Activated naive CD4-positive, alpha-beta T cell (primary cell): ENCODE measurements at places on chromosomes 16 and 17.
A peak's percentile ranks its signal among the peaks of the same experiment; 100 is the strongest.

DNA sequence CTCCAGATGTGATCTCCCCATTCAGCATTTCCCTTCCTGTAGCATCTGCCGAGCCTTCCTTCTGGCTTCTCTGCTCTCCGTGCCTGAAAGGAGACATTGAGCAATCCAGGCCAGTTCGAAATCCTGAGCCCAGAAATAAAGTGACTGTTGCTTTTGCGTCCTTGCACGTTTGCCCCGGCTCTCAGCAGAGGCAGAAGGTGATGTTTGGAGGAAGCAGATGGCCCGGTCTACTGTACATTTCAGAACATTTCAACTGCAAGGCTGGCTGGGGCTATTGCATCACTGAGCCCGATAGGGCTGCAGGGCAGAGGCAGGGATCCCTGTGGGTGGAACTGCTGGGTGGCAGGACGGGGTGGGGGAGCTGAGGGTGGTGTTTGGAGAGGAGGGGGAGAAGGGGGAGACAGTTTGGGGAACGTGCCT, 29.4 kb downstream of the IRF8 start:
- no peak for DNase-seq

GRCh38 chr16:66886321-66886720, 6.0 kb downstream of the PDP2 start:
- DNase-seq, result no peak

DNA sequence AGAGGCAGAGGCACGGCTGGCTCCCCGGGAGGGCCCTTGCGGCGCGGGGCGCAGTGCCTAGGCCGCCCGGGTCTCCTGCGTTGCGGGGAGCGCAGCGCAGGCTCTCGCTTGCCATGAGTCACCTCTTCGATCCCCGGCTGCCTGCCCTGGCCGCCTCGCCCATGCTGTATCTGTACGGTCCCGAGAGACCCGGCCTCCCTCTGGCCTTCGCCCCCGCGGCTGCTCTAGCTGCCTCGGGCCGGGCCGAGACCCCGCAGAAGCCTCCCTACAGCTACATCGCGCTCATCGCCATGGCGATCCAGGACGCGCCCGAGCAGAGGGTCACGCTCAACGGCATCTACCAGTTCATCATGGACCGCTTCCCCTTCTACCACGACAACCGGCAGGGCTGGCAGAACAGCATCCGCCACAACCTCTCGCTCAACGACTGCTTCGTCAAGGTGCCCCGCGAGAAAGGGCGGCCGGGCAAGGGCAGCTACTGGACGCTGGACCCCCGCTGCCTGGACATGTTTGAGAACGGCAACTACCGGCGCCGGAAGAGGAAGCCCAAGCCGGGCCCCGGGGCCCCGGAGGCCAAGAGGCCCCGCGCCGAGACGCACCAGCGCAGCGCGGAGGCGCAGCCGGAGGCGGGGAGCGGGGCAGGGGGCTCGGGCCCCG, 390 bp downstream of the FOXL1 start:
- no peak for DNase-seq

- peak; percentile 68 for DNase-seq
Observed at GRCh38 chr16:89360760-89361435, 129.5 kb downstream of the ANKRD11 start.

DNA sequence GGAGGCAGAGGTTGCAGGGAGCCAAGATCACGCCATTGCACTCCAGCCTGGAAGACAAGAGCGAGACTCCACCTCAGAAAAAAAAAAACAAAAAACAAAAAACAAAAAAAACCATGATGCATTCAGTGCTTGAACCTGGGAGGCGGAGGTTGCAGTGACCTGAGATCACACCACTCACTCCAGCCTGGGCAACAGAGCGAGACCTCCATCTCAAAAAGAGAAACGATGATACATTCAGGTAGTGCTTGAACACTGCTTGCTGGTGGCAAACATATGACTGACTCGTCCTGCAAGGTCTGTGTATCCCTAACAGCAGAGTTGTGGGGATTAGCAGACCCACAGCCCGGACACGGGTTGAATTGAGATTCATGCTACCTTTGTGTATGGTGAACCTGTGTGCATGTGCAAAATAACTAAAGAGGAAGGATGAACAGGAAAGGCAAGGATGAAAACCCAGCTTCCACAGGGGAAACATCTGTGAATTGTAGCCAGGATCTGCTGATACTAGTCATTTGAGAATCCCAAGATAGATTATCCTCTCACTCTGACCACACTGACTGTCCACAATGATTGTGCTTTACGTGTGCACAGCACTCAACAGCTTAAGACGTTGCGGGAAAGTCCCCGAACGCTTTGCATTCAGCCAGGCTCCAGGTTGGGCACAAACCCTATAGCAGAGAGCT, 52.4 kb upstream of the MRPS23 start:
- no peak for DNase-seq

DNA sequence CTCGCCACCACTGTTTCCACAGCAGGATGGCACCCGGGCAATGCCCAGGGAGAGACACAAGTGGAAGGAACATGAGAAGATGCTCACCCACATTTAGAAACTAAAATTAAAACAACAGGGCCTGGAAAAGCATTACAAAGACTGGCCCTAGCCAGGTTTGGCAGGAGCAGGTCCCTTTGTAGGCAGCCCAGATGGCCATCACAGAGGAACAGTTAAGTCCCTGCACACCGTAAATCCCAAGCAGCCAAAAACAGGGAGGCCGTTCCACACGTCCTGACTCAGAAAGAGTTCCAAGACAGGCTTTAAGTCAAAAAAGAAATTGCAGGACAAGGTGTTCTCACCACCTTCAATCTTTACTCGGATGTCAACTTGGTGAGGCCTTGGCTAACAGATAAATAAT, 127.1 kb downstream of the DYNLRB2 start:
- no peak for DNase-seq

- DNase-seq, result no peak
Observed at GRCh38 chr16:333406-334094, 19.0 kb downstream of the AXIN1 start.

DNA sequence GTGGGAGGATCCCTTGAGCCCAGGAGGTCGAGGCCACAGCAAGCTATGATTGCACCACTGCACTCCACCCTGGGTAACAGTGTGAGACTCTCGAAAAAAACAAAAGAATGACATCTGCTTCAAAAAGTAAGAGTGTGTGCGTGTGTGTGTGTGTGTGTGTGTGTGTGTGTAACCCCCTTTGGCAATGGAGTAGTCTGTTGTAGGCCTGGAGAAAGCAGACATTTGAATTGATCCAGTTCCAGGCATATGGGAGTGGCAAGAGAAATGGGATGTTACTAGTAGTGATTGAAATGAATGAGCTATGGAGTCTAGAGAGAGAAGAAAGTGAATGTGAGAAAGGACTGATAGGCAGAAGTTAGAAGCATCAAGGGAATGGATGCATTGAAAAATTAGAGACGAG, 9.9 kb downstream of the CASC3 start:
- no peak for DNase-seq

GRCh38 chr17:80374732-80375585, 40.0 kb upstream of the ENDOV start:
- no peak for DNase-seq

- DNase-seq, result peak; percentile 83
Observed at GRCh38 chr16:2715519-2715918, 4.5 kb downstream of the PRSS27 start.

DNA sequence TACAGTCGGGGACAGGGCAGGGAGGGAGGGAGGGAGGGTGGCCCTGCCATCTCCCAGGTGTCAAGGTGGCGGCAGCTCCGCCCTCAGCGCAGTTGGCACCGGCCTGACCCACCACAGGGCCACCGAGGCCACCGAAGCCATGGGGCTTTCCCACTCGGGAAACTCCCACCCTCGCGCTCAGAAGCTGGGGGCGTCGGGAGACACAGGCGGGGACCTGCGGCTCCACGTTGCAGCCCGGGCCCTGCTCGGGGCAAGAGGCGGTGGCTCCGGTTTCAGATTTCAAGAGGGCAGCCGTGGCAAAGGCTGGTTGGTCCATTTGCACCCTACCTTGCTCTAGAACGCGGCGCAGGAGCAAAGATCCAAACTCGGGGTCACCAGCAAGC, 544 bp downstream of the CYB561 start:
- DNase-seq, result no peak

DNA sequence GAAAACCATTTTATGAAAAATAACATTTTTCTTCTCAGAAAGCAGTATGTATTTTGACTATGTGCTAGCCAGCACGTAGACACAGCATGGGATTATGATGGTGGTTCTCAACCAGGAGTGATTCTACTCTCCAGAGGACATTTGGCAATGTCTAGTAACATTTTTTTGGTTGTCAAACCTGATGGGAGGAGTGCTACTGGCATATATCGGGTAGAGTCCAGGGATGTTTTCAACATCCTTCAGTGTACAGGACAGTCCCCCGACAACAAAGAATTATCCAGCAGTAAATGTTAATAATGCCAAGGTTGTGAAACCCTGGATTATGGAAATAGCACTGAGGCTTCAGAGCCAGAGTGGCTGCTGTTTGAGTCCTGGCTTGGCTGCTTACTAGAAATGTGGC, 27.7 kb downstream of the AP2B1 start:
- DNase-seq, result no peak

GRCh38 chr16:2331931-2332267, 8.6 kb downstream of the ABCA3 start:
- no peak for DNase-seq

GRCh38 chr17:7213895-7214299, 5.7 kb downstream of the DLG4 start:
- peak; percentile 72 for DNase-seq

- no peak for DNase-seq
Observed at GRCh38 chr16:84603140-84603816, 14.6 kb downstream of the COTL1 start.

DNA sequence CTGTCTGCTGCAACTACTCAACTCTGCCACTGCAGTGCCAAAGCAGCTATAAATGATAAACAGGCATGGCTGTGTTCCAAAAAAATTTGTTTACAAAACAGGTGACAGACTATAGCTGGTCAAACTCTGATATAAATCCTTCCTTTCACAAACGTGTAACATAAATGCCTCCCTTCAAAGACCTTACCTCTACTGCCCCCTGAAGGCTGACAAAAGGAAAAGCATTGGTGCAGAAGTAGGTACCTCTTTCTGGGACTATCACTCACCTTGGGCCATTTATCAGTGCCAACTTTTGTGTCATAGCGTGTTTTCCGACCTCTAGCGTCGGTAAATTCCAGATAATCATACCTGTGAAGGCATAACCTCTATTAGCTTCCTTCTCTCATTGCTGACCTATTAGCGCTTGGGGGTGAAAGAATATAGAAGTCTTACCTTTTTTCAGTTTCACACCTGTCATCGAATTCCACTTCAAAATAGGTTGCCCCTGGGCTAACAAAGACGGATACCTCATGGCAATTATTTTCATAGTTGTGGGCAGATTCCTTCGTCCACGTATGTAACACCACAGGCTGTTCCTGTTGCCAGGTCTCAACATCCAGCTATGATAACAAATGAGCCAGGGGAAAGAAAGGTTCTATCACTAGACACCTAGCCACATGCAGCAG, 67.9 kb downstream of the ZZEF1 start:
- DNase-seq, result no peak

GRCh38 chr16:53478965-53479364, 24.0 kb downstream of the AKTIP start:
- DNase-seq, result no peak

- DNase-seq, result no peak
Observed at GRCh38 chr16:17002565-17002964, 468.2 kb downstream of the XYLT1 start.

GRCh38 chr16:63690961-63691360, 1430.9 kb downstream of the CDH11 start:
- no peak for DNase-seq

- no peak for DNase-seq
Observed at GRCh38 chr17:5557485-5557884, 26.8 kb downstream of the NLRP1 start.

- DNase-seq, result no peak
Observed at GRCh38 chr16:80028581-80029380, 428.2 kb upstream of the MAF start.

DNA sequence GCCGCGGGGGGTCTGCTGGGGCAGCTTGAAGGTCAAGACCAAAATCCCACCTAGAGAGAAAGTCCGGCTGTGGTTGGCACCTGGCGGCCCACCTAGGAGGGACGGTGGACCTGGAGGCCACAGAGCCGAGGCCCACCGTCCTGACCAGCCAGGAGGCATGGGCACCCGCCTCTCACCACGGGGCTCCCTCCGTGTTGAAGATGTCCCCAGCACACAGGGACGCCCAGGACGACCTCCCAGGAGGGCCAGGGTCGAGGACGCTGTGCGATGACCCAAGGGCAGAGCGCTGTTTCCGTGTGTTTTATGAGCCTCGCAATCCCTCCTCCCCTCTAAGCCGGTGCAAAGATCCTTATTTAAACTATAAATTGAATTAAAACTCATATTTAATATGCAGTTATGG, 131.2 kb downstream of the C16orf95 start:
- DNase-seq, result no peak

DNA sequence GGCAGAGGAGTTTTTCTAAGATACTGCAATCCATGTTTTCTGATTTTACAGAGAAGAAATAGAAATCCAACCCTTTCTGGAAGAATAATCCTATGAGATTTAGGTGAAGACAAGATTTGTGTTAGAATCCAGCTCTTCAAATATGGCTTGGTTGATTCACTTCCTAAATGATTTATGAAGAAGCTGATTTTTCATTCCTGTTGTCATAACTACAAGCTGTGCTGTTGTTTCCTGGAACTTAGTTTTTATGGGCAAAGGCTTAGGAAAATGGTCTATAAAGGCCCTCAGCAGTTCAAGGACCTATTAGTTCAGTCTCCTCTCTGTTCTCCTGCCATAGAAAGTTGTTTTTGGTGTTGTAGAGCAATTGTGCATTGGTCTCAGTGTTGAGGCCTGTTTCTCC, 174.2 kb upstream of the FAM20A start:
- no peak for DNase-seq

- DNase-seq, result no peak
Observed at GRCh38 chr16:6146874-6147425, 1049.4 kb upstream of the EEF2KMT start.

GRCh38 chr16:20920799-20921198, 20.2 kb downstream of the LYRM1 start:
- no peak for DNase-seq

GRCh38 chr16:75109732-75110243, 6.8 kb downstream of the LDHD start:
- DNase-seq, result no peak

- no peak for DNase-seq
Observed at GRCh38 chr17:71313866-71314265, 807.0 kb upstream of the SOX9 start.

DNA sequence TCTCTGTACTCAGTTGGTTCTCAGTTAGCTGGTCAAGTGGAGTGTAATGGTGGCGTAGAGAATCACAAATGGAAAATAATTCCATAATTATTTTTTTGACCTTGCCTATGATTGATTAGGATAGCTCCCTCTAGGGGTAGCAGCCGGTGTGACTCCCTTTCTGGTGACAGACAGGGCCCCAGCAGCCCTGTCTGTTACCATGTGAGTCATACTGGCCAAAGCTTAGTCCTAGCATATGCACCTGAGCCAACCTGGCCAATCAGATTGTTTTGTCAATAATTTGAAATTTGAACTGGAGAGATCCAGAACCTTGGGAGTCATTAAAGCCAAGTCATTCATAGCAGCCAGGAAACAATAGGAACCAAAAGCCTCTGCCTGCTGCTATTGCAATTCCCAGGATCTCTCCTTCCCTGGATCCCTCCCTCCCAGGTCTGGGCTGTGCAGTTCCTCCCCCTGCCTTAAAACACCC, 5.6 kb downstream of the PNPO start:
- DNase-seq, result peak; percentile 27
